GM12878 (cell line): ENCODE measurements at places on chromosomes 11 and 22. TPM values are rescaled to one million over a fixed set of nuclear protein-coding genes. Genes with fewer than 3 reads are reported as not detected.

SCGB2A2 gene
- total RNA-seq = not detected in 2 replicates

DNA sequence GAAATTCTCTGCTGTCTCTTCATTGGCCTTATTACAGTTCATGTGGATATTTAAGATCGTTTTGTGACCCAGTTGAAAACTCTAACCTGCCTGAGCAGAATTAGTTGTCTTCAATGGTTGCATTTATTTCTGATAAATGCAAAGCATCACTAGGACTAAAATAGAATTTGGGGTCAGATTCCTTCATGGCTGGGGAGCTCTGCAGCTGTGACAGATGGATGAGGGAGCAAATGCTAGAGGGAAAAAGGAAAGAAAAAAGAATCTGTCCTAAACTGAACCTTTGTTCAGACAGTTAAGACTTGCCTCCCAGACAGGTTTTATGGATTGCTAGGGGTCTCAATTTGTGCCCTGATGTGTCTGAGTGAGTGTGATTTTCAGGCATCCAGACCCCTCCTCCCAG lies 113.0 kb downstream of the SYT9 start:
- no peak overlapping the region for H3K4me3 ChIP-seq
- no peaks in the 10 kb centered on the region; the same call in 1 of the 2 replicates for H3K27me3 ChIP-seq
- no peaks in the 10 kb centered on the region for H3K36me3 ChIP-seq
- no peaks in the 10 kb centered on the region for H3K4me1 ChIP-seq

DNA sequence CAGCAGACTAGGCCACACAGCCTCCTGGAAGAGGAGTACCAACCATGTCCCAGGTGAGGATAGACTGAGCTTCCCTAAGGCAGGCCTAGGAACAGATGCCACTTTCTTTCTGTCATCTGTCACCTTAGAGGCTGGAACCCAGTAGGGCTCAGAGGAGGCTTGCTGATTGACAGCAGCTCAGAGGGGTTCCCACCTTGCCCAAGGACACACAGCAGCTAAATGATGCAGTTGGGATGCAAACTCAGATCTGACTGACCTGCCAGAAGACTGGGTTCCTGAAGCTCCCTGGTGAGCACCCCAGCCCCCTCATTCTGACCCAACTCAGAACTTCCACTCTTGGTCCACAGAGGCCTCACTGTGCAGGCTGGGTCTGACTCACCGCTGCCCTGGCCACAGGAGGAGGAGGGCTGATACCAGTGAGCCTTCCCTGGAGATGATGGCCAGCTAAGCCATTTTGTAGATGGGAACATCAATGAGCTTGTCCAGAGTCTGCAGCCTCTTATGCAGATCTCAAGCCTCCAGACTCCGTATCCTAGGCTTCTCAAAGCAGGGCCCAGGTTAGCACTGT lies 14.0 kb downstream of the CAPN5 start:
- DNase-seq = no peak
- H3K36me3 ChIP-seq = no peaks in the 10 kb centered on the region
- peaks cover 14% of the 10 kb centered on the region for H3K4me1 ChIP-seq
- H3K27me3 ChIP-seq = no peaks in the 10 kb centered on the region
- no peak overlapping the region for H3K4me3 ChIP-seq
- H3K27ac ChIP-seq = no peak overlapping the region

CRYBB3 gene
- total RNA-seq = not detected in 2 replicates

- H3K4me1 ChIP-seq = no peaks in the 10 kb centered on the region; the same call in 1 of the 2 replicates
- DNase-seq = no peak
- H3K36me3 ChIP-seq = no peaks in the 10 kb centered on the region
- no peak overlapping the region for H3K4me3 ChIP-seq
- no peaks in the 10 kb centered on the region for H3K27me3 ChIP-seq
These were observed 2.5 kb upstream of the IGLL5 start for GRCh38 chr22:22884888-22885840.

- no peaks in the 10 kb centered on the region for H3K27me3 ChIP-seq
- DNase-seq = no peak
- no peak overlapping the region for H3K27ac ChIP-seq
- H3K4me3 ChIP-seq = no peak overlapping the region
These were observed 75.0 kb upstream of the AMPD3 start for GRCh38 chr11:10379871-10380568.

PKP3 gene
- 0.37 and 0.90 TPM in 2 replicates for total RNA-seq

- DNase-seq = no peak
- H3K27me3 ChIP-seq = no peaks in the 10 kb centered on the region; the same call in none of the 2 replicates
- H3K36me3 ChIP-seq = no peaks in the 10 kb centered on the region
- H3K4me1 ChIP-seq = no peaks in the 10 kb centered on the region
- H3K4me3 ChIP-seq = no peak overlapping the region
- no peak overlapping the region for H3K27ac ChIP-seq
These were observed 132.1 kb upstream of the BLID start for GRCh38 chr11:122248131-122248530.

PDE2A gene
- total RNA-seq = 0.15 and 0.24 TPM in 2 replicates

SBF1 gene
- 77.9 and 95.0 TPM in 2 replicates for total RNA-seq

MMP7 gene
- 1.0 and 1.2 TPM in 2 replicates for total RNA-seq

- no peak overlapping the region for H3K27ac ChIP-seq
- no peaks in the 10 kb centered on the region for H3K36me3 ChIP-seq
- no peak overlapping the region for H3K4me3 ChIP-seq
- no peak for DNase-seq
These were observed 74.2 kb upstream of the MS4A8 start for GRCh38 chr11:60625262-60625661.
